ENCODE measurements at places on chromosomes 2 and 18. TPM values are rescaled to one million over a fixed set of nuclear protein-coding genes. Genes with fewer than 3 reads are reported as not detected.

The PTPRM gene
- total RNA-seq = 40.1 TPM

The TSPYL6 gene
- total RNA-seq = not detected

- no peak for DNase-seq
These were observed 957.1 kb upstream of the CHAC2 start for GRCh38 chr2:52810460-52810859.

DNA sequence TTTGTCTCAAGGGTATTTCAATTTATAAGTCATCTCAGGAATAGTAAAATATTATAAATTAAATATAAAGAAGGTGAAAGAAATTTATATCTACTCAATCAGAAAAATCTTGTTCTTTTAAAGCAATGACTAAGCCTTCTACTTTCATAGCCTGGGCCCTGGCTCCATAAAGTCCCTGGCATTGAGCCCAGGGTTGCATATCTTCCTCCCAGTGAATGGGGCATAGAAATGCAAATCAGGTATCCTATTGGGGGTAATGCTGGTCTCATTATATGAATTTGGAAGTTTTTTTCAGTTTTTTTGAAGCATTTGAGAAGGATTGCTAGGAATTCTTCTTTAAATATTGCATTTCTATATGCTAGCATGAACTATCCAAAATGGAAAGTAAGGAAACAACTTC, 73.9 kb upstream of the MC2R start:
- no peak for DNase-seq

The ATP6V1B1 gene
- not detected for total RNA-seq

- no peak for DNase-seq
These were observed 152.8 kb upstream of the VRK2 start for GRCh38 chr2:57893786-57894185.

- no peak for DNase-seq
These were observed 92.8 kb upstream of the NEDD4L start for GRCh38 chr18:57951117-57951796.

DNA sequence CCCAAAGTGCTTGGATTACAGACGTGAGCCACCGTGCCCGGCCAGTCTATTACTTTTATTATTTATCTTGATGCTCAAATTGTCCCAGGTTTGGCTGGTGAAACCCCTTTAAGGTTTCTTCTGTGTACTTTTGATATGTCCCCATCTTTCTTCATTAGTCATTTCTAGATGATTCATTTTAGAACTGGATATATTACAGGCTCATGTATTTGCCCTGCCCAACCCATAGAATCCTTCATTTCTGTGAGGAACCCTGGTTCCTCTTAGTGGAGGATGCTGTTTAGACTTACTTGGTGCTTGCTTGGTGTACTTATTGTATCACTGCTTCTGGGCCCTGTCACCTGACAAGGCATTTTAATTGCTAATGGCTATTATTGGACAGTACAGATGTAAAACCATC, 40.1 kb downstream of the KCMF1 start:
- DNase-seq = no peak

- peak; percentile 87 for DNase-seq
These were observed 100.2 kb downstream of the TWIST2 start for GRCh38 chr2:238947920-238948710.

DNA sequence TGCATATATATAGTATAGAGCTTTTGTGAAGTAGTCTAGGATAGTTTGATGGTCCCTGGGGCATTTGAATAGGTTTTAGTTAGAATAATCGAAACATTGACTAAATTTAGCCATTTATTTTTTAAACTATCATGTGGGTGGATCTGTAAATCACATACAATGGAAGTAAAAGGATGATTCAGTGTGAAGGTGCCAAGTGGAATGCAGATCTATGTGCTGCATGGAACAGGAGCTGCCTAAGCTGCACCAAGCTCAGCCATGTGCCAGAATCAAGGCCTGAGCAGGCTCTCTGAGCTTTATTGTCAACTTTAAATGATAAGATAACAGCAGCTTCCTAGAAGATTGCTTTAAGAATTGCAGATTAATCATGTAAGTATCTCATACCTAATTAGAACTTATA, 1996.2 kb upstream of the PIK3C3 start:
- DNase-seq = no peak

The RUFY4 gene
- total RNA-seq = not detected

- no peak for DNase-seq
These were observed 50.4 kb downstream of the PDK1 start for GRCh38 chr2:172606285-172606684.

DNA sequence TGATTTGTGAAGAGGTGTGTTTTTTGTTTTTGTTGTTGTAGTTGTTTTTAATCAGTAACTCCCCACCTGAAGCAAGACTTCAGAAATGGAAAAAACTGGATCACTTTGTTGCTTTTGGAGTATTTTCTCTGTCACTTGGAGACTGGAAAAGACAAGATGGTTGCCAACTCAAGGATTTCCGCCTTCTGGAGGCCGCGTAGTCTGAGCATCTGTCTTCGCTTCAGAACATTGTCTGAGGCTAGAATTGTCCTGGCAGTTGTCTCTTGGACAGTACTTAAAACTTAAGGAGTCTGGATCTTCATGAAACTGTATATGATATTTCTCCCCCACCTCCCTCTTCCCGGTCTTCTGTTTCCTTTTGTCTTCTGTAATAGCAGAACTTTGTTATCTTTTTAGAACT, 67.7 kb downstream of the ARHGAP28 start:
- DNase-seq = no peak

- DNase-seq = no peak
These were observed 81.9 kb downstream of the SLC8A1 start for GRCh38 chr2:40370007-40370395.

DNA sequence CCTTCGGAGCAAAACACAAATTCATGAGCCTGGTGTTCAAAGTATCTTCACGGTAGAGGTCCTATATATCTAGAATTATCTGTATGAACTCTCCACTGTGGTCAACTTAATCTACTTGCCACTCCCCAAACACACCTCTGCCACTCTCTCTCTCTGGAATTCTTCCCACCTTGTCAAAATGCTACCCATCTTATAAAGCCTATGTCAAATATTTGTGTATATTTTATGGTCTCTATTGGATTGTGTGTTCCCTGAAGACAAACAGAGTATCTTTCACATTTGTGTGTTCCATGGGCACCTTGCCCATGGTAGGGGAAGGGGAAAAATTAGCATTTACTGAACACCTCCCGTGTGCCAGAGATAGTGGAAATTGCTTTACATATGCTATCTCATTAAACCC, 83.2 kb upstream of the ATL2 start:
- no peak for DNase-seq

The LYG1 gene
- total RNA-seq = 0.22 TPM

The ACTG2 gene
- total RNA-seq = not detected

Measured in lung microvascular endothelial cell (primary cell).